Islet precursor cell (in vitro differentiated cells): ENCODE measurements at places on chromosomes 5 and 9.

GRCh38 chr5:3786891-3787430 is 191.3 kb downstream of the IRX1 start:
- no peak for DNase-seq

- peak; percentile 62 for DNase-seq
These were observed 76.1 kb downstream of the NREP start for GRCh38 chr5:111680737-111681413.

GRCh38 chr5:34789021-34789531 is 49.9 kb upstream of the TTC23L start:
- no peak for DNase-seq

DNA sequence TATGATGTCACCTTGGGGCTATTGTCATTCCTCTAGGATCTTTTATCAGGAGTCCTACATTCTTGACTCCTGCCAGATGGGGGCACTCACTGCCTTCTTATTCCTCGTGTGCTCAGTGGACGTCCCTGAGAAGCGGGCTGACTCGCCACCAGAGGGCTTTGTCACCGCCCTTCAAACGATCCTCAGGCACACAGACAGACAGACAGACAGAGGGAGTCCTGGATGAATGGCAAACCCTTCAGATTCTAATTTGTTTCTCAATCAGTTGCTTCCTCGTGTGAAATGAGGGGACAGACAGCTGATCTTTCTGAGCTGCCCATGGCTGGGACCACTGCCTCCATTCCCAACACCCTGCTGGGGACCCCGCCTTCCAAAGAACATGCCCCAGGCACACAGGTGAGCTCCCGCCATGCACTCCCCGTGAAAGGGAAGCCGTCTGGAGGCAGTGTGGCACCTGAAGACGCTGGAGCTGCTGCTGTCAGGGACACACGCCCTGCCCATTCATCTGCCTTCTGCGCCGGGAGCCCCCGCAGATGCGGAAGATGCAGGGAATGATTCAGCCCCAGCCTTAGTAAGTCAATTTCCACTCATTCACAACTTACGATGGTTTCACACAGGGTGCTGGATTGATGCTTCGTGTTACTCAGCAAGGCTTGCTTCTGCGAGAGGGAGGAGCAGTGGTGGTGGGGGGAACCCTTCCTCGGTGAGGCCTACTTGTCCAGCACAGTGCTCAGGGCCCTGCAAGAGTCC is 24.9 kb upstream of the SH3PXD2B start:
- peak; percentile 93 for DNase-seq

- peak; percentile 78 for DNase-seq
These were observed 54.9 kb downstream of the SLC44A1 start for GRCh38 chr9:105299190-105299854.

- DNase-seq, result no peak
These were observed 1610.7 kb upstream of the C9orf72 start for GRCh38 chr9:29183971-29184370.

DNA sequence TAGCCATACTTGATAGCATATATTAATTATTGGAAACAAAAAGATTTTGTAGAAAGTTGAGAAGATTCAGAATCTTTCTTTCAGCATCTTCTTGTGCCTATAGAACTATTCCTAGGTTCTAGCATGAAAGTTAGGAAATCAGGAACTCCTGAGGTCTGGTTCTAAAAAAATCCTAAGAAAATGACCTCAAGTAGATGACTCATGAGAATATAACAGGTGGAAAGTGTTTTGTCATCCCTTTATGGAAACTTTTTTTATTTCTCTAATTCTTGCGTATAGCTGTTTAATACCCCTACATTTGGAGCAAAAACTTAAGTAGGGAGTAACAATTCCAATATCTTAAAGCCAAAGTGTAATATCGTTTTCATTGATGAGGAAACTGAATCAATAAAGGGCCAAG is 574.1 kb downstream of the NR2F1-AS1 start:
- no peak for DNase-seq
